ENCODE measurements at places on chromosomes 16 and 17.

DNA sequence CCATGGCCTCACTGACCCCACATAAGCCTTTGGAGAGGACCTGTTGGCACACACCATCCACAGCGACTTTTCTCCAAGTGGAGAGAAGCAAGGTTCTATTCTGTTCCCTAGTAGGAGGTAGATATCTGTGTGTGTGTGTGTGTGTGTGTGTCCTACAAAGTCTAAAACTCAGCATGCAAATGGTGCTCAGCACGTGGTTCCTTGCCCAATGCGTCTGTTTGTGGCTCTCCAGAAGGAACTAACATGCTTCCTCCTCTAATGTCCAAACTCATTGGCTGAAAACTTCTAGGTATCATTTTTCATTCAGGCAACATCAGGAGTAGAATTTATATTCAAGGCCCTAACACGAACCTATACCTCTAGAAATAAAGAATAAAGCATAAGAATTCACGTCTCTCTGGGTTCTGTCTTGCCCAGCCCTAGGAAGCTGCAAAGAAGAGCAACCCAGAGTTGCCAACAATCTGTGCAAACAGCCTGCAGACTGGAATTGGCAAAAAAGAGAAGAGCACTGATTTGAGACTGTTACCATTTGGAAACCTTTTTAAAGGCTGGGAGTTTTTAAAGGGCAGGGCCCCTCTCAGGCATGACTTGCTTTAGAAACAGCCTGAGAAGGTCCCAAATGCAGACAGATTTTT lies 25.5 kb downstream of the MAP3K14 start:
- no peak for DNase-seq

GRCh38 chr16:10950393-10950792 lies 6.0 kb downstream of the CLEC16A start:
- DNase-seq: no peak

- DNase-seq: no peak
Measured at GRCh38 chr16:89722392-89723278, 1.3 kb downstream of the ZNF276 start.

DNA sequence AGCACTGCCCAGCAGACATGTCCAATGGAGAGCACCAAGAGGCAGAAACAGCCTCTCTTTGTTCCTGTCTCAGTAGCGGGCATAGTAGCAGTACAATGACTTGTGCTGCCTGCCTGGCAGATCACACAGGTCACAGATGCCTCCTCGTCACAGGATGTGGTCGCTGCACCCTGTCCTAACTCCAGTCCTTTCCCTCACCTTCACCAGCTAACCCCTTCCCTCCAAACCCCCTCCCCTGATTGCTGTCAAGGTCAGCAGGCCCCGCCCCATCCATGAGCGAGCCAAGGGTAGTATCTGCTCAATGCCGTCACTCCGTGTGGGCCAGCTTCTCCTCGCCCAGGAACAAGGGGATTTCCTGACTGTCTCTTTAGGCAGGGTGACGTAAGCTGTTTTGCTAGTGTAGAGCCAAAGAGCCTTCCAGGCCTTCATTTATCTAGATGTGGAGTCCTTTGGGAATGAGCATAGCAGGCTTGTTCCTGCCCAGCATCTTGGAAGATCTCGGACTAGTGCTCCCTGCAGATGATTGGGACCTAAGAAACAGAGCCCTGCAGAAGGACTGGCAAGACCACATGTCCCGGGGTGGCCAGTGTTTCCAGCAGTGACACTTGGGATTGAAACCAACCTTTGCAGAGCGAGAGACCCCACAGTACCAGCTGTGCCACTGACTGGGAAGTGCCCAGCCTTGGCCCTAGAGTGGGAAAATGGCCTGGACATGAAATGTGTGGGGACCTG lies 75.9 kb upstream of the TNRC6C start:
- DNase-seq: no peak

DNA sequence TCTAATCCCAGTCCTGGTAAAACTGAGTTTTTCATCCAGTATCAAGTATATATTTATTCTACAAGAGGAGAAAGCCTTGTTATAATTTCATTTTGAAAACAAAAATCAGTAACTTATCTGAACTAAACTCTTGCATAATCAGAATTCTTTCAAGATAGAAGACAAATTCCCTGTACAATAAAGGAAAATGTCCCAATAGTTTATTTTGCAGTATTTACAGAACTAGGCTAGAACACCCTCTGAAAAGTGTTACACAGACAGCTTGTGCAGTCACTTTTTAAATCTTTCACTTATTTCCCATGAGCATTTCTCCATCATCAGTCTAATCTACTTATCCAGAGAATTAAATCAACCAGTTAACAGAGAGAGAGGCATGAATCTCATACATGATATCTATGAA lies 48.5 kb downstream of the SPOP start:
- DNase-seq: no peak

- no peak for DNase-seq
Measured at GRCh38 chr17:58703916-58704286, 11.5 kb downstream of the RAD51C start.

DNA sequence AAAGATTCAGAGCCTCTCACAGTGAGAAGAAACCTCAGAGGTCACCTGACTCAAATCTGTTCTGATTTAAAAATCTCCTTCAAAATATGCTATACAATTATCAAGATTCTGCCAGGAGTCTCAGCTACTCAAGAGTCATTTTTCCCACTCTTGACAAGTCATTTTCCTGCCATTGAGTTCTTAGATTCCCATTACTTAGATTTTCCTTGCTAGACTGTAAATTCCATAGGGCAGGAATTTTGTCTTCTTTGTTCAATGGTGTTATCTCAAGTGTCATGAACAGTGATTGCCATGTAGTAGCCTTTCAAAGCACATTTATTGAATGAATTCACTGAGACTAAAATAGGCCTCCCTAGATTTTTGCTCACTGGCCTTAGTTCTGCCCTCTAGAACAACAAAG lies 95.9 kb downstream of the PCTP start:
- DNase-seq: no peak

DNA sequence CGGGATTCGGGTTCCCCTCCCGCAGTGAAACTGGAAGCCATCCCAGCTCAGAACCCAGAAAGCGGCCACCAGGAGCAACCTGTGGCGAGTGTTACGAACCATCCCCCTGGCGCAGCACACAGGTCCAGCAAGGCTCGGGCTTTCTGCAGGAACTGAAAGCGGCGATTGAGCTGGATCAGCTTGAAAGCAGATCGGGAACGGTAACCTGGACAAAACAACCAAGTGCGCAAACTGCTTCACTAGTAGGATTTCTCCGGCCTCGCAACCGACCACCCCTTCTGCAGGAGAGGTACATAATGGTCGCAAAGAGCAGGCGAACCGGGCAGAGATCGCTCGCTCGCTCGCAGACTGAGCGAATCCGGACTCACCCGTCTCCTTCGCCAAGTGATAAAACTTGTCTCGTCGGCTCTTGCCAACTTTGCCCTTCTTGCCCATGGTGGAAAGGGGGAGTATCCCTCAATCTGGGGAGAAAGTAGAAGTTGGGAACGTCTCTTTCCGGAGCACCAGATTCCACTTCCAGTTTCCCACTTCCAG lies 696 bp upstream of the PSMC5 start:
- no peak for DNase-seq

GRCh38 chr17:64787921-64788271 lies 125.8 kb upstream of the SMURF2 start:
- DNase-seq: no peak

DNA sequence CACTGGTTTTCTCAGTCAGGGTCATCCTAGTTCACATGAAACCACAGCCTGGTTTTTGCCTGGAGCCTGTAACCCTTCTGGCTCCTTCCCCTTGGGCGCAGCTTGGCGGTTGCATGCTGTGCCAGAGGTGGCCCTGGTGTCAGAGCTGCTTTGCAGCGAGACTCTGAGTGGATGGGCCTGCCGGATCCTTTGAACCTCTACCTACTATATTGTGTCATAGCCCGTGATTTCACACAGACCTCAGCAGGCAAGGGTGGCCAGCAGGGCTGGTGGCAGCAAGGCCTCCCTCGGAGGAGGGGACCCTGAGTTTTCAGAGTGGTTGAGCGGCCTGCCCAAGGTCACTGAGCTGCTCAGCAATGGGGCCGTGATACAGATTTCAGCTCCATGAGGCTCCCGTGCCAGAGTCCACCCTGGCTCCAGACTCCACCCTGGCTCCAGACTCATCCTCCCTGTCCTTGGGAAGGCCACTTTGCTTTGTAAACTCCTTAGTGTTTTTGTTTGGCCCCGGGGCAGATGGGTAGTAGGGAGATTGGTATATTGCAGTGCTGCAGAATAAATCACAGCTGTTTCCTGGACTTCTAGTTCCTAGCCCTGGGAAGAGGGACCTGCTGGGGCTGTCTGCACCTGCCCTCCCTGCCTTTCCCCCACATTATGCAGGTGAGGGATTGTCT lies 9.7 kb downstream of the MPRIP start:
- DNase-seq: no peak

GRCh38 chr16:3356118-3356517 lies 429 bp downstream of the OR2C1 start:
- no peak for DNase-seq

DNA sequence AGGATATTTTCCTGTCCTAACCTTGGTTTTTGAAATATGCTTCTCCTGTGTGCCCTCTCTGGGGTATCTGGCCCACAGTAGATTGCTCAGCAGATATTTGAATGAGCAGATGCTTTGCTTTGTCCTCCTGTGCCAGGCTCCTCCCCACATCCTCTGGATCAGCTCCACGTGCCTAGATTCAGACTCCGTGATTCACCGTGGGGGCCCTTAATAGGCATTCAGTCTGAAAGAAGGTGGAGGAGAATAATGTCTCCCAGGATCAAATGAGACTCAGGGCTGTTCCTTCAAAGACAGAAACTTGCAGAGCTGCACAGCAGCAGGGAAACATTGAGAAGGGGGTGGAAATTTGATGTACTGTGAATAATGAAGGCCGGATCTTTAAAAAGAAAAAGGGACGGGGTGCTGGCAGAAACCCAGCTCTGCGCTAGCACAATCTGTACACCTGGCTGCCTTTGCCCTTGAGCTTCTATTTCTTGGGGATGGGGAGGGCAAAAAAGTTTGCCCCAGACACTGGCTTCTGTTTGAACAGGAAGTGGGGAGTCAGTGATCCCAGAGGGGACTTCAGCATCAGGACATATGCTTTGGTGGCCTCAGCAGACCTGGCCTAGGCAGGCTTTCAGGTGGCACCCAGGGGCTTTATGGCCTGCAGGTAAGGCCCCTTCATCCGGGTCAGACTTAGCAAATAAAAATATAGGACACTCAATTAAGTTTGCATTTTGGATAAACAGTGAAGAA lies 15.9 kb upstream of the SLC12A3 start:
- no peak for DNase-seq

Measured in NCI-H1436 (cell line).